ENCODE measurements at places on chromosomes 1 and 21. TPM values are rescaled to one million over a fixed set of nuclear protein-coding genes. Genes with fewer than 3 reads are reported as not detected.

SPRR3 gene
- polyA plus RNA-seq: not detected

PUM1 gene
- 91.0 TPM for polyA plus RNA-seq

KRTAP19-3 gene
- not detected for polyA plus RNA-seq

C8B gene
- 21.1 TPM for polyA plus RNA-seq

C1orf141 gene
- not detected for polyA plus RNA-seq

NGF gene
- not detected for polyA plus RNA-seq

TSNAX gene
- polyA plus RNA-seq: 13.2 TPM

THEM5 gene
- not detected for polyA plus RNA-seq

TCHHL1 gene
- polyA plus RNA-seq: not detected

KDF1 gene
- 7.4 TPM for polyA plus RNA-seq

AMY1C gene
- not detected for polyA plus RNA-seq

PSMB2 gene
- 60.6 TPM for polyA plus RNA-seq

TMEM269 gene
- 0.21 TPM for polyA plus RNA-seq

NR1I3 gene
- 0.56 TPM for polyA plus RNA-seq

RBM11 gene
- polyA plus RNA-seq: 0.26 TPM

SLFNL1 gene
- 0.20 TPM for polyA plus RNA-seq

NBPF6 gene
- polyA plus RNA-seq: not detected

RCSD1 gene
- polyA plus RNA-seq: not detected

MAP3K21 gene
- not detected for polyA plus RNA-seq

SYF2 gene
- polyA plus RNA-seq: 13.9 TPM

All from HepG2 (cell line).